DMS79 treated with DMSO at 0.1 percent for 48 hours (cell line): ENCODE measurements at places on chromosomes 5 and 9.

DNA sequence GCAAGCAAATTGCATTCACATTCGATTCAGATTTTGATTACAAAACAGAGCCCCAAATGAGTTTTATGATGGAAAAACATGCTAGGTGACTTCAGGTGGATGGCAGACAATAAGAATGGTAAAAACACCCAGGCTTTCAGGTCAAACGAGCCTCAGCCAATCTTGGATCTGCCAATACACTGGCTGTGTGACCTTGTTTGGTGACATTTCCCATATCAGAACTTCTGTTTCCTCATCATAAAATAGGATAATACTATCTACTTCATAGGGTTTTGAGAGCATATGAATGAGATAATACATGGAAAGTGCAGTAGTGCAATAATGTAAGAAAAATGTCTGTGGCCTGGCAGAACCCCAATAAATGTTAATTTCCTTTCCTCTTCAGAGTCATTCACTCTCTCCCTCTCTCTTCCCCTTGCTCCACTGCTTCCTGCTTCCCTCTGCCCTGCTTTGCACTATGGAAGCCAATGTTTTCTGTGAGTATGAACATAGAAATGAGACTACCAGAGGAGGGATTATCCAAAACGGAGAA, 54.7 kb downstream of the SH3RF2 start:
- no peak for DNase-seq

- DNase-seq, result no peak
Measured at GRCh38 chr5:157486221-157486681, 26.2 kb downstream of the NIPAL4 start.

GRCh38 chr9:14106699-14107098, 207.2 kb downstream of the NFIB start:
- DNase-seq, result no peak

GRCh38 chr9:107034831-107035230, 171.9 kb downstream of the ZNF462 start:
- no peak for DNase-seq

- no peak for DNase-seq
Measured at GRCh38 chr5:110371725-110372041, 354.8 kb downstream of the TMEM232 start.

- DNase-seq, result no peak
Measured at GRCh38 chr9:70441622-70442021, 27.2 kb upstream of the KLF9 start.

DNA sequence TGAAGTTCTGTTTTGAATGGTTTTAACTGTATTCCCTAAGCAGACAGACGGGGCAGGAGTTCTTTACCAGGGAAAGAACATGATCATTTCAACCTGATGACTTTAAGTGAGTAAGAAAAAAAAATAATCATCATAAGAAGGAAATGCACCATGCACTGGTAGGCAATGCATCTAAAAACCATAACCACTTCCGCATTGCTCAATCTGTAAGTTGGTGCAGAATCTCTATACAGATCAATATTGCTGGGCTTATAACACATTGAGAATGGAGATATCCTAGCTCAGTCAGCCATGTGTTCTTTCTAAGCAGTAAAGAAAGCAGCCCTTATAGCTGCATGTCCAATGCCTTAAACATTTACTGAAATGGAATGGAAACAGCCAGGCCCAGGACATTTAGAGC, 407.1 kb upstream of the DMAC1 start:
- DNase-seq, result no peak

DNA sequence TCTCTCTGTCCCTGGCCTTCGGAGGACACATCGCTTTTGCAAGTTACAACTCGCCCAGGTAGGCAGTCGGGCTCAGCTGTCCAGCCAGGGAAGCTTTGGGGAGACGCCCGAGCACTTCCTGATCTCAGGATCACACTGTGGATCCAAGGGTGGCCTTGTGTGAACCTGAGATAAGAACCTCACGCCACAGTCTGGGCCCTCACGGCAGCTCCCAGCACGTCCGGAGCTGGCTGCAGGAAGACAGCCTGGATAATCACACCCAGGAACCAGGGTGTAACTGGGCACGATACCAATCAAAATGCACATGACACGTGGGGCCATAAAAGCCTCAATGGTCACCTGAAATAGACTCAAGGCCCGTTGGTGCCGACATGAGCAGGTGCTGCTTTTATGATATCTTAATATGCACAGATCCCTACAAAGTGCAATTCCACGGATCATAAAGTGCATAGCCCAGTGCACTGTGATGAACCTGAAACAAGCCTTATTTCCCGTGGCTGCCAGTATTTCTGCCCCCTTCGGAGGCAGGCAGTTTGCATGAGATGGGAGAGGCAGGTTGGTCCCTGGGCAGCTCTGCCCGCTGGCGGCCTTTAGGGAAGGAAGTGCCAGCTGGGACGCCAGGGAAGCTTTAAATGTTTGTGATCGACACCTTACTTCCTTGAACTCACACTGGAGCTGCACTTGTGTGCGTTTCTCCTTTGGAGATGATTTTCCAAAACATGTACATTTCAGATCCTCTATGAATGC, 14.5 kb downstream of the SLC6A18 start:
- peak; percentile 41 for DNase-seq

- no peak for DNase-seq
Measured at GRCh38 chr9:98031935-98032334, 24.6 kb upstream of the NANS start.
